ENCODE measurements at places on chromosomes 5 and 9.

- no peak for DNase-seq
These were observed 32.1 kb upstream of the ADRB2 start for GRCh38 chr5:148794275-148794674.

DNA sequence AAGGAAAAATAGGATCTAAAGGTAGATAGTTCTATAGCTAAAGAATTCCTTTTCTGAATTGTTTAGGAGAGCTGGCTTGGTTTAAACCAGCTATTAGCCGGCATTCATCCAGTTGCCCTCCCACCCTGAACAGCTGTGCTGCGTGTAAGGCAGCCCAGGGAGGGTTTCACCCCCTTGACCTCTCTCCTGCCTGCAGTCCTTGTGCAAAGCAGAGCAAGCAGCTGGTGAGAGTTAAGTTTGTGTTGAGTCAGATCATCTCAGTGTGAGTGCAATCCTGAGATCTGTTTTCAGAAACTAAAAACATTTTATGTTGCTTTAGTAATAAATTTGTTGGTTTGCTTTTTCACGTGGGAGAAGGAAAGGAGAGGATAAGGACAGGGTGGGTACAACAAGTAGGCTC, 13.0 kb downstream of the SLC25A25 start:
- no peak for DNase-seq

- DNase-seq, result no peak
These were observed 42.4 kb downstream of the CPLANE1 start for GRCh38 chr5:37206736-37207135.

- DNase-seq, result no peak
These were observed 462.3 kb downstream of the GABRG2 start for GRCh38 chr5:162529886-162530285.

DNA sequence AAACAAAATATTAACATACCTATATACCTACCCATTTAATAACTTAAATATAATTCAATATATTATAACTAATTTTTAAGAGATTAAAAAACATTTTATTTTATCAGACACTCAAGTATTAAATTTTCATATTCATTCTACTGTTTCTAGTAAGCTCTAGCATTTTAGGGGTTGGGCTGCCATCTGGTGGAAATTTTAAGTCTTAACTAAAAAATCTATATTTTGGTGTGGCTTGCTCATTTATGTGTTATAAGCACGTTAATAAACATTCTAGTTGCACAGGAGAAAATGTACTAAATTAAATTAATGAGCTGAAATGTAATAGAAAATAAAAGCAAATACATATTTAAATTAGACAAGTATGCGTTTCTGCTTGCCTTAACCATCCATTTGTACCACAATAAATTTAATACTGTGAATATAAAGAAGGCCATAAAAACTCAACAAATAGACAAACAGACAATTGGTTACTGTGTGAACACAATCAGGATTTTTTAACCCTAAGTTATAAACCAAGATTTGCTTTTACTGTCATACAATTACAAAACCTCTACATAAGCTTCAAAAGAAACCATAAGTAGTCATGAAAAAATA, 1728.3 kb upstream of the CDH9 start:
- DNase-seq, result no peak

DNA sequence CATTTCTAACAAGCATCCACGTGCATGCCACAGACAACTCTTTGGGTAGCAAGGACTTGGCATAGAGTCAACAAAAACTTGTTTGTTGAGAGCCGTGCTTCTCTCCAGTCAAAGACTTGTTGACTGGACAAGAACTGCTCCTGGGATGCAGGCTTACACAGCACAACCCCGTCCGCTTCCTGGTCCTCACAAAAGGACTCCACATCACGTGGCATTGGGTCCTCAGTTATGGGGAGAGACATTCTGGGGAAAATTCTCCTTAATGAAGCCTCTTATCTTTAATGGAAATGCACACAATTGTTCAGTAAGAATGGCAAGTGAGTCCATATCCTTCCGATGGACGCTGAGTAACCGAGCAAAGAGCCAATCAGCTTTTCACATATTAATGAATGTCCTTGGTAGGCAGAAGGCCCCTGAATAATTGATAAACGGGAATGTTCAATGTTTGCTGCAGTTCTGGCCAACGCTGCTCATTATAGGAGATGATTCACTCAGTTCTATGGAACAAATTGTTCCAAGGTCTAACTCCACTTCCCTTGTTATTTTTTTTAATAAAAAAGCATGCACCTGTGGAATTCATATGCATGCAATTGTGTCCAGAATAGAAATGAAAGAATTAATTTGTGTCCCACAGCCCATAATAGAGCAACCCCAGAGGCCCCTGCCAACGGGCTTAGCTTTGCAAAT, 97.0 kb upstream of the ZNF366 start:
- no peak for DNase-seq

- no peak for DNase-seq
These were observed 74.4 kb downstream of the ATG10 start for GRCh38 chr5:82046276-82046647.

DNA sequence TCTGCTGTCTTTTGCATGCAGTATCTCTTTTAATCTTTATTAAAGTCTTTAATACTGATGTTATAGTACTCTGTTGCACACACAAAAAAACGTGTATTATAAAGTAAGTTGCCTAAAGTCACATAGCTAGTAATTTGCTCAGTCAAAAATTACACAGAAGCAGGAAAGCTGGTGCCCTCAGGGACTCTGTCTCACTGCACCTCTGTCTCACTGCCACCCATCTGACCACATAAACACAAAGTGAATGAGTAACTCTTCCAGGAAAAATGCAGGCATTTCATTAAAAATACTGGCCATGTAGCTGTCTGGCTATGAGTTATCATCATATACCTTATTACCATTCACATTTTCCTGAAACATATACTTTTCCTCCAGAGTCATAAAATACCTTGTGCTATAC, 591.7 kb downstream of the CSNK1G3 start:
- DNase-seq, result no peak

DNA sequence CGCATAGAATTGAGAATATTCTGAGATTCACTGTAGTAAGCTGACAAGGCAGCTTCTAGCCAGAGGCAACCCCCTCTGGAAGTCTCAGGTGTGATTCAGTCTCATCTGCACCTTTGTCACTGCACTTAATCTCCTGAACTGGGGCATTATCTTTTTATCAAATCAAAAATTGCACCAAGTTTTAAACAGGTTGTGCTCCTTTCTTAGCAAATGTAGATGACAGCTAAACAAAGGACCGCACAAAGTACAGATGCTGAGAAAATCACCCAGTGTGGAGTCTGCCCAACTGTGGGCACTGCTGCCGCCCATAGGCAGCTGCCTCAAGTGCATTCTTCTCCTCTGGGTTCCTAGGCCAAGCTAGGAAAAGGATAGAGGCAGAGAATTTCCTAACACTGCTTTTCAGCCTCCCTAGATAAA, 51.1 kb downstream of the STARD4 start:
- DNase-seq, result no peak

DNA sequence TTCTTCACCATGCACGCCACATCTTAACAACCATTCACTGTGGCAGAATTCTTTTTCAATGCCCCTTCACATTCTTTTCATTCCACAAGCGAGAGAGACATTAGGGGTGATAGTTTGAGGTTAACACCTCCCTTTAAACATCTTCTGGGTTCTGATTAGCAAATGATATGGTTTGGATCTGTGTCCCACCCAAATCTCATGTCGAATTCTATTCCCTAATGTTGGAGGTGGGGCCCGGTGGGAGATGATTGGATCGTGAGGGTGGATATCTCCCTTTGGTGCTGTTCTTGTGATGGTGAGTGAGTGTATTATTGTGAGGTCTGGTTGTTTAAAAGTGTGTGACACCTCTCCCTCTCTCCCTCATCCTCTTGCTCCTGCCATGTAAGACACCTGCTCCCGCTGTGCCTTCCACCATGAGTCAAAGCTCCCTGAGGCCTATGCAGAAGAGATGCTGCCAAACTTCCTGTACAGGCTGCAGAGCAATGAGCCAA, 46.1 kb upstream of the RAI14 start:
- DNase-seq, result no peak

DNA sequence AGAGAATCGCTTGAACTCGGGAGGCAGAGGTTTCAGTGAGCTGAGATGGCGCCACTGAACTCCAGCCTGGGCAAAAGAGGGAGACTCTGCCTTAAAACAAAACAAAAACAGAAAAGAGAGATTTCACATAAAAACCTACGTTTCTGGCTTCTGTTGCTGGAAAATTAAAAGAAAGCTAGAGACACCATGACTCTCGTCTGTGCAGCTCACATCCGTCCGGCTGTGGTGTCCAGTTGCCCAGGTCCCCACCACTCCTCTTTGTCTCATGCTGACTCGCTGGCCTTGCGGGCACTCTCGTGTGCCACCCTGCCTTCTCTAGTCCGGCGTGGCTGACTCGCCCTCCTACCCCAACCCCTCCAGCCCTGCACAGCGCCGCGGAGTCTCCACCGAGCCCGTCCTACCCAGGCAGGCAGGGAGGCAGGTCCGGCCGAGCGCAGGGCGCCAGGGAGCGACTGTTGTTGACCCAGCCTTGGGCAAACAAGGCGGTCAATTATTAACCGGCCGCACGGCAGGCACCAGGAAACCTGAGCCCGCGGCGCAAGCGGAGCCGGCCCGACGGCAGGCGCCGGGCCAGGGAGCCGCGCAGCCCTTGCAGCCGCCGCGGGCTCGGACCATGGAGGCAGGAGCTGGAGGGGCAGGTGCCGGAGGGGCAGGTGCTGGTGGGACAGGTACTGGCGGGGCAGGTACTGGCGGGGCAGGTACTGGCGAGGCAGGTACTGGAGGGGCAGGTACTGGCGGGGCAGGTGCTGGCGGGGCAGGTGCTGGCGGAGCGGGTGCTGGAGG, at the start of gene PRRT1B:
TSS of gene PRRT1B (plus strand) at position 521 of the 783 bp plus-strand sequence. CDS start at position 614, 93 bp downstream.
- DNase-seq, result no peak

DNA sequence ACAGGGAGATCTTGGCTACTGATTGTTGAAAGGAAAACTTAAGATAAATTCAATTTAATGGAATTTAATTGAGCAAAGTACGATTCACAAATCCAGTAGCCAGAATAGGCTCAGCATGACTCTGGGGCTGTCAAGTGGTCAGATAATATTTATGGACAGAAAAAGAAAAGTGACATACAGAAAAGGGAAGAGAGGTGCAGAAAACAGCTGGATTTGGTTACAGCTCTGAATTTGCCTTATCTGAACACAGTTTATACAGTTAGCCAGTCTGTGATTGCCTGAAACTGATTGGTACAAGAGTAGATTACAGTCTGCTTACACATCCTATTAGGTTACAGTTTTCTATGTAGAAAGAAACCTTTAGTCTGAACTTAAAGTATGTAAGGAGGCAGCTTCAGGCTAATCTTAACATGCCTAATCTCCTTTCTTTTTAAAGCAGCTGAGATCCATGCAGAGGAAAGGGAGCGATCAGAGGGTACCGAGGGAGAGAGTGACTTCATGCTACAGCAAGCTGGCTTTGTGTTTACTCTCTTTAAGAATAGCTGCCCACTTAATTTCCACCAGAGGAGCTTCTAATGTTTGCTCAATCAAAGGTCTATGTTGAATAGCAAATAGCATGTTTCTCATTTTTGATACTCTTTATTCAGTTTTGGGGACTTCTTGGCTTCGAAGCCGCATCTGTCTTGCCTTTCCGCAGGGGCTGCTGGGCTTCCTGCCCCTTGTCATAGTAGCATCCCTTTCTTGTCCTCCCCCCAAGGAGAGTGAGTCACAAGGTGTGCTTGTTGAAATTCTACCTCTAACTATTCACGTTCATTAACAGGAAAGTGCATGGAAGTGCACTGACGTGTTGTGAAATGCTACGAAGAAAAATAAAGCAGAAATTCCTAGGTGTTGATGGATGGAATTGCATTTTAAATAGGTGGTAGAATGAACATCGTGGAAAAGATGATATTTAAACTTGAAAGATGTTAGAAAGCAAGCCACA, 761.2 kb downstream of the TAF11L14 start:
- DNase-seq, result no peak

DNA sequence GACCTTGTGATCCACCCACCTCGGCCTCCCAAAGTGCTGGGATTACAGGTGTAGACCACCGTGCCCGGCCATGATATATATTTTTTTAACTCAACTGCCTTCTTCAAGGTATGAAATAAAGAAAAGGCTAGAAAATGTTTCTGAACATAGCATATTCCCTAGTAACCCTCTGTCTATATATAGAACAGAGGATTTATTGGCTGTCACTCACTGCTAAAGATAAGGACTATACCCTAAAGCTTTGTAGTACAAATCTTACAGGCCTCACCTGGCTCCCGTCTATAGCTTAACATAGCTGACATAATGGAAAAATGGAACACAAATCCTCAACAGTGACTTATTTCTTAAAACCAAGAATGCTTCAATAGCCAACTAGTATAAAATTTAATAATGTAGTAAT, 14.2 kb downstream of the SGTB start:
- no peak for DNase-seq

DNA sequence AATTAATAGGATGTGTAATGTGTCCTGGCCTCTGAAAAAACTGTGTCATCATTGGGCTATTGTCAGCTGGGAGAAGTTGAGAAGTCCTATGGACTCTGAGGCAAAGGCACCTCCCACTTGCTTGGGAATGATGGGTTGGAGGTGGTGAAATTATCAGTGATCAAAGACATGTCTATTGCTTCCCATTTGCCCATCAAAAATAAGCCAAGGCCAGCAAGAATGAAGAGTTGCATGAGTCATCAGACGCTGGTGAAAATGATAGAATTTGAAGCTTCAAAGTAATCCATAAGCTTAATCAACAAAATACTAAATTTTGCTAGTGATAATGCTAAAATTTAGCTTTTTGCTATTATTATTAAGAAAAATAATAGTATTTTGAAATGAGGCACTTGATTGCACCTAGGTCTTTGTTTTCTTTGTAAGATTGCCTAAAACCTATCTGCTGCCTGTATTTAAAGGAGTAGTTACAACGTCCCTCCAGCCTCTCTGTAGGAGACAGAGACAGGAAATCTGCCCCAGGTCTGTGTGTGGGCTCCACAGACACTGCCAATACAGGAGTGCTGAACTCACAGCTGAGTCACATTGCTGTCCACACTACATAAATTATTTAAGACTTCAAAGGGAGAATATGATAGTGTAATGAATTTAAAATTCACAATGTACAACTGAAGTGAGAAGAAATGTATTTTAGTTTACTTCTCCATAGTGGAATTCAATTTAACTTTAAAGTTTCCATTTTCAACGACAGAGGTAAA, 48.4 kb upstream of the APC start:
- no peak for DNase-seq

DNA sequence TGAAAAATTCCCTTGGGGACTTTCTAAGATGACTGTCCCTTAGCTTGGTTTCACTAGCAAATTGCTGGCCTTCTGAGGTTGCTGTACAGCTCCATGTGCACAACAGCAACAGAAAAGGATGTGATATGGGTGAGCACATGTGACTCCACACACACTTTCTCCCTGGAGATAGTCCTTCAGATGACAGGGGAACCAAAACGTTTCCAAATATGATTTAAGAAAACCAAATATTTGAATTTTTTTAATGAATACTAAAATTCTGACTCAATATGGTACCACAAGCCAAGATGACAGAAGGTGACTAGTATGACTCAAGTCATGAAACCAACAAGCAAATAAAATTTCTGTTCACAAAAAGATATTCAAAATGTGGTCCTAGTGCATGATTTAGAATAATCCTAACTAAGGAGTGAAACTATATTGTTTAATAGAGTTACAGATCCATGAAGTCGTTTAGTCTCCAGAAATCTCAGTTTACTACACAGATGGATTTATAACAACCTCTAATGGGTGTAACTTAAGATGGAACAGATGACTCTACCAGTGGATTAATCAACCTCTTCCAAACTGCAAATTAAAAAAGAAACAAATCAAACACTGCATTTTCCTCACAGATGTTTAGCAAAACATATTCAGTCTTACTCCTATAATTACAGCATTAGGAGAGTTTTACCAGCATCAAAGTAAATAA, 144.8 kb upstream of the PIK3R1 start:
- DNase-seq, result no peak

Data from GOT3 (cell line).